ENCODE measurements at places on chromosomes 1 and 21. TPM values are rescaled to one million over a fixed set of nuclear protein-coding genes. Genes with fewer than 3 reads are reported as not detected.

KRTAP7-1 gene
- total RNA-seq: not detected

LYPLAL1 gene
- total RNA-seq: 24.3 TPM

GRCh38 chr1:187646536-187647107, 817.9 kb downstream of the PLA2G4A start:
- DNase-seq: no peak

DNA sequence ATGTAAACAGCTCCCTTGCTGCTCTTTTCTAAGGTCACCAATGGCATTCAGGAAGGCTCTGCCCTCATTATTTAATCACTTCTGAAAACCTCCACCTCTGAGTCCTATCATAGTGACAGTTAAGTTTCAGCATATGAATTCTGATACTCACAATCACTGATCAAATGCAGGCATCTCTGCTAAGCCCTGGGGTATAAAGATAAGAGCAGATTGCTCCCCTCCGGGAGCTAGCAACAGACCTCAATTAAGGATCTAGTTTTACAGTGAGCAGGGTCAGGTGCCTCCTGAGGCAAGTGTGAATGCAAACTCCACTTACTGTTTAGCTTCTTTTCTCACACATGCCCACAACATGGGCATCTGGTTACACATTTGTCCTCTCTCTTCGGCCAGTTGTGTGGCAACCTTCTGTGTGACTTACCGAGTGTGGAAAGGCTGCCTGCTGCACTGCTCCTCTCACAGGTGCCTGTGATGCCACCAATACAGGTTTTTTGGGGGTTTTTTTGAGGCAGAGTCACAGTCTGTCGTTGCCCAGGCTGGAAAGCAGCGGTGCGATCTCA, 15.0 kb downstream of the IL10RB start:
- no peak for DNase-seq

- DNase-seq: no peak
Observed at GRCh38 chr1:47914218-47914938, 82.8 kb downstream of the TRABD2B start.

DNA sequence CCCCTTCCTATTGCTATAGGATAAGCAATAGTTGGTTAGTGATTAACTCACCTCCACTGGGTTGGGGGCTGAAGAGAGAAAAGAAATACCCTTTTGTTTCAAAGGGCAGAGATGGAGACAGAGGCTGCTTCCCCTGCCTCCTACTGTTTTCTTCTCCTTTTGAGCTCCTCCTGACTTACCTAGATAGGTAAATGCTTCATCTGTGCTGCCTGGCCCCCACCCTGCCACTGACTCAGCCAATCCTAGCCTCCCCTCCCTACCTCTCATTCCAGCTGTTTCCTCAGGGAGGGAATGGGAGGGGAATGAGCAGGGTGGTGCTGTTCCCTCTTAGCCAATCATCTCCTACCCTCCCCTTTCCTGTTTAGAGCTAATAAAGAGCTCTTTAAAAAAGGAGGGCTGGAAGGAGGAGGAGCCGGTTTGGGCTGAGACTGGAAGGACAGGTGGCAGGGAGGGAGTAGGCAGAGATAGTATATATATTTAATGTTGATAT, at the start of gene C1orf116:
TSS of gene C1orf116 (minus strand) at position 229 of the 490 bp plus-strand sequence. CDS start 5,158 bp downstream, outside the sequence.
- DNase-seq: no peak

DNA sequence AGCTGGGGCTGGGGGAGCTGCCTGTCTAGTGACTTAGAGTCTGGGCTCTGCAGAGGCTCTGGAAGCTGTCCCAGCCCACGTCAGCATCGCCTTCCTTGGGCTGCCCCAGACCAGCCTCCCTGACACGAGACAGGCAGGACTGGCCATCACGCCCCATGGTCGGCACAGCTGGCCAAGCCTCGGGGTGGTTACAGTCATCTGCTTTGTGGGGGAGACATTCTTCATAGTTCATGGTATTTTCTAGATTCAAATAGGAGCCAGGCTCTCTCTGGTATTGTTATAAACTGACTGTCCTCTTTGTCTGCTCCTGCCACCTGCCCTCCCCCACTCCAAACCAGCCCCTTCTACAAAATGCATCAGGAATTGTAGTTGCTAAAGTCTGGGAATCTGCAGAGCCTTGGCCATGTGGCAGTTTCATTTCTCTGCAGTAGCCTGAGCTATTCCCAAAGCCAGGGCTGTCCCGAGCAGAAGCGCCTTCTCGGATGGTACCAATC, 29.4 kb downstream of the OLFML2B start:
- DNase-seq: no peak

GRCh38 chr1:101929343-101929742, 67.4 kb downstream of the OLFM3 start:
- no peak for DNase-seq
